ENCODE measurements at places on chromosomes 3 and 15.

DNA sequence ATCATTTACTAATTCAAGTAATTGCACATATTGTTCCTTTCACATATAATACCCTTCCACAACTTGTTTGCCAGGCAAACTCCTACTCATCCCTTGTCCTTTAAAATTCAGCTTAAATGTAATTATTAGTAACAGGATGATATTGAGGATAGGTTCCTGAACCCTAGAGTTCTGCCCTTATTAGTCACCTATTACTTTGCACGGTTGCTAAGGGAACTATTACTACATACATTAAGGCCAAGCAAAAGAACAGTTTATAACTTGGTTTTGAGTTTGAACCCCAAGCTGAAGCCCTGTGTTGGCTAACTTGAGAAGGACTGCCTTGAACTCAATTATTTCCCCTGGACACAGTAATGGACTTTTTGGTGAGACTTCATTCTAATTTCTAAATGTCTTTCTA, 529.7 kb downstream of the IGSF11 start:
- no peak for DNase-seq

DNA sequence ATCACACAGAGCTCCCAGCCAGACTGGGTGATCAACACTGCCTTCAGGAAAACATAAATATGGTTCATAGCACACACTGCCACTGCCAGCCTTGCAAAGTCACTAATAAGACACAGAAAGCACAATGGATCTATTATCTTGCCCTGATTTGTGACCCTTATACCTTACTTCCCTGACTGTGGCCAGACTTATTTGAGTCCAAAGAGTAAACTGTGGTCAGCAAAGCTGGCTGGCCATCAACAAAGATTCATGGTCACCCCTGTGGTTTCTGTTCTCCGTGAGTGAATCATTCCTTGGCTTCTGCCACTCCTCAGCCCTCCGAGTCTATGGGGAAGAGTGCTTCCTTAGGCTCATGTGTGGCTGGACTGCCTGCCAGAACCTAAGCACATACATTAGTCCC, 437.7 kb downstream of the RAP2B start:
- no peak for DNase-seq

DNA sequence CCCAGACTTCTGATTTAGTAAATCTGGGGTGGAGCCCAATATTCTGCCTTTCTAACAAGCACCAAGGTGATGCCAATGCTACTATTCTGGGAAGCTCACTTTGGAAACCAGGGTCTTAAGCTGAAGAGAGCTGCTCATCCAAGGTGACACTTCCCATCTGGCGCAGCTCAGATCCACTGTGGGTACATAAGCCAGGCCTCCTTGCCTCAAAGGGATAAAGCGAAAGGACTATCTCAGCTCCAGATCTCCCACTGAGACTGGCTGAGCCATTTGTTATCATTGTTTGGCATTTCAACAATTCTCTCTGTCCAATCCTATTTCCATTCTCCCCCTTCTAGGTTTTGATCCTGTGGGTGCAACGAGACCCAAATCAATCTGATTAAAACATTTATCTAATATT, 323.8 kb downstream of the GBE1 start:
- DNase-seq = no peak

DNA sequence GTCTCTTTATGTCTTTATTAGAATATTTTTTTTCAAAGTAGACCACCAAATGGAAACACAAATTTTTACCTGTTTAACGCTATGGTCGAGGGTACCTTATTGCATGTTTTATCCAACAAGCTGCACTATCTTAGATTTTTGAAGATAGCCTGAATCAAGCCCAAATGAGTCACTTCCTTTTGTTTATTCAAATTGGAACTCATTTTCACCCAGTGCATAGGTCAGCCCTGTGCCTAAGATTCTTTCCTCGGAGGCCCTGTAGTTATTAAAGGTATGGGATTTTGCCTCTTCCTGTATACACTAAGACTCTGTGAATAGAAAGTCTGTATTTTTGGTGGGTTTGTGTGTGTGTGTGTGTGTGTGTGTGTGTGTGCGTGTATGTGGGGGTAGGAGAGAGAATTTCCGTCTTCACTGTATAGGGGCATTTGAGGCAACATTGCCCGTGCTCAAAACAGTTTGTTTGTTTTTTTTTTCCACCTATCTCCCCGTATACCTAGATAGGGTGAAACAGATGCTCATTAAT, 358.0 kb upstream of the CADM2 start:
- no peak for DNase-seq

DNA sequence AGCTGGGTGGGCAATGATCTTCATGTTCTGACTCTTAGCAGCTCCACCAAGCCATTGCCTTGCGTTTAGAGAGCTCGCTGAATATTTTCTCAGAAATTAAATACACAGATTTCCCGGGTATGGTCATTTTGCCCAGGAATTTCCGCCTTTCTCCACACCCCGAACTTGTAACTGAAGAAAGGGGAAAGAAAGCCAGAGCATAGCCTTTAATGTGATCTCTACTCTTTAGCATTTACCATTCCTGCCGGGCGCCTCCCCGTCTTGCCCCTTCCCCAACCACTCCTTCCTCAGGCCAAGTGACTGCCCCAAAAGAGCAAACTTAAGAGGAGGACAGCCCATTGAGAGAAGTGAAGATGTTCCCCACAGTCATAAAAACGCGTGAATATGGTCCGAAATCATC, 53.1 kb downstream of the LMCD1 start:
- no peak for DNase-seq

DNA sequence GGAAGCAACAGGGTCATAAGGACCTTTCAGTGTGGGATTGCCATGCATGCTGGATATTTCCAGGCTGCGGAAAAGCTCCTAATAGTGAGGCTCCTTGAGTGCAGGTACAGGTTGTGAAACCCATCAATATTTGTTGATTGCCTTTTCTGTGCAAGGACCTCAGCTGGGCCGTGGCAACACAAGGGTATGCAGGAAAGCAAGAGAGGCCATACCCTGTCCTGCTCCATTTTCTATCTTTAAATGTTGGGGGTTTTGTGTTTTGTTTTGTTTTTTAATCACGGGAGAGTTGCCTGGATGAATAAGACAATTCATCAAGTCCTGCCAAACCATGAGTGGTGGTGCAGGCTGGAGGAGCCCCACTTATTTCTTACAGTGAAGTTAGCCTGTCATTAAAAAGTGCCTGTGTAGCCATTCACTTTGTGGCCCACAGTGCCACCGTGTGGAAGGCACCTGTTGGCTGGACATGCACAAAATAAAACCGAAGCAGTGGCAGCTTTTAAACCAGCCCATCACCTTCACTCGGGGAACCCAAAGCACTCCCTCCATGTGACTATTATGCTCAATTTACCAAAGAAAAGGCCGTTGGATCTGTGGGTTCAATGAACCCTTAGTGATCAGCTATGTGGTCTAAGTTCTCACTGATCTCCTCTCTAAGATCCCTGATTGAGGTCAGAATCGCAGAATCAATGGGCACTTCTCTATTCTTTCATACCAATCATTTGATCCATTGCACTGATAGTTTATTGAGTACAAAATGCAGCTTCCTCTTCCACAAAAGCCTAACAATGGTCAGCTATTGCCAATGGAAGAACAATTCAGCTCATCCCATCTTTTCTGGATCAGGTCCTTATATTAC, 42.2 kb downstream of the CLDN18 start:
- no peak for DNase-seq

DNA sequence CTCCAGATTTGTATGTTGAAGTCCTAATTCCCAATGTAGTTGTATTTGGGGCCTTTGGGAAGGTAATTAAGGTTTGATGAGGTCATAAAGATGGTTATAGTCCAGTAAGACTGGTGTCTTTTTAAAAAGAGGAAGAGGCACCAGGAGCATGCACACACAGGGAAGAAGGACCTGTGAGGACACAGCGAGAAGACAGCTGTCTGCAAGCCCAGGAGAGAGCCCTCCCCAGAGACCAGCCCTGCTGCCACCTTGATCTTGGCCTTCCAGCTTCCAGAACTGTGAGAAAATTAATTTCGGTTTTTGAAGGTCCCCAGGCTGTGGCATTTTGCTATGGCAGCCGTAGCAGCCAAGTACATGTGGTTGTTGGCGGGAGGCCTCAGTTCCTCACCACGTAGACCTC, 32.8 kb upstream of the TSEN2 start:
- no peak for DNase-seq

DNA sequence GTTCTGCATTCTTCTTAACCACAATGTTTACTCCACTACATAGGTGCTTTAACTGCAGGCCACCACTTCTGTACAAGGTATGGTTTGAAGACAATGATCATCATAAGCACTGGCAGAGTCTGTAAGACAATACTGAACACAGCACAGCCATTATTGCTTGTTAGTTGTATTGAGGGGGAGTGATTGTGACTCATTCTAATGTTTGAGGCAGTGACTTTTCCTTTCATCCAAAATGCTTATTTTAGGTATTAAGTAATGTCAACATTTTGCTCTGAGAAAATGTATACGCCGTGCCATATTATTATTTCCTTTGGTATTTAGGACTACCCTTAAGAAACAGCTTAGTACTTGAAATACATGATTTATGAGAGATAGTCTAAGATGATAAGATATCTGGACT, 618.2 kb upstream of the ZNF717 start:
- DNase-seq = no peak

DNA sequence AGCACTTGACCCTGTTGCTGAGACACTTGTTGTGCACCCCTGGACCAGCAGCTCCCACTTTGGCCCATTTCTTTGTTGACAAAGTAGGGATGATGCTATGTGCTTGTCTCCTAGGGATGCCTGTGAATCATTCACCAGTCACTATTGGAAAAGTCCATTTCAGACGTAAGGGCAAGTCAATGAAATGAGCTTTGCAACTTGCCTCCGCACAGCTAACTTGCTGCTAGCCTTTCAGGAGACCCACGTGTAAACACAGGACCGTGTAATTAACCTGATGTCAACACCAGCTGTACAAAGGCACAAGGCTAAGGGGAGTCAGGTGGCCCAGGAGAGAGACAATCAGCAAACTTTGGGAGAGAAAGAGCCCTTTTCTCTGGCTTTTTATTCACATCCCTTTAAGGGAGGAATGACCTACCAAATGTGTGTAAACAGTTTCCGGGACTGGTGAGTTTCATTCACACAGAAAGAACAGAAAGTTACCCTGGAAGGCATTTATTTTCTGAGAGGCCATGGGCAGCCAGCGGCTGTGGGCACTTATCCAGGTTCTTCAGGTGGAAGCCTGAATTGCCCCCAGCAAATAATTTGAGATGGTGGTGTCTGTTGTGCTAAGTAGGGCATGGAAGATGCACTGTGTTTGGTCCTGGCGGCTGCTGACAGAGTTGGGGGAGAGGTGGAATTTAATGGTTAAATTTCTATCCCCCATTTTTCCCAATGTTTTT, 54.0 kb downstream of the TIPARP start:
- DNase-seq = peak; percentile 45

- no peak for DNase-seq
These were observed 148.6 kb downstream of the MEIS2 start for GRCh38 chr15:36951731-36952247.

GRCh38 chr3:130687327-130687726, 59.3 kb downstream of the PIK3R4 start:
- no peak for DNase-seq

DNA sequence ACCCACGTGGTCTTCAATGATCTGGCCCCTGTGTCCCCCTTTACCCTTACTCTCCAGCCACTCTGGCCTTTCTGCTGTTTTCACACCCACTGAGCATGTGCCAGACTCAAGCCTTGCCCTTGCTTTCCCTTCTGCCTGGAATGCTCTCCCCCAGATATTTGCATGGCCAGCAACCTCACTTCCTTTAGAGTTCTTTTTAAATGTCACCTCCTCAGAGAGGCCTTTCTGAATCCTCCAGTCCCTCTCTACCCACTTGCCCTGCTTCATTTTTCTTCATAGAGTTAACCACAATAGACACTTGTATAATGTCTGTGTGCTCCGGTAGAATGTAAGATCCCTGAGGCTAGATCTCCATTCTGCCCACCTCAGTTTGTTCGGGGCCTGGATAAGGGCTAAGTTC, 39.4 kb upstream of the TIPARP start:
- no peak for DNase-seq

DNA sequence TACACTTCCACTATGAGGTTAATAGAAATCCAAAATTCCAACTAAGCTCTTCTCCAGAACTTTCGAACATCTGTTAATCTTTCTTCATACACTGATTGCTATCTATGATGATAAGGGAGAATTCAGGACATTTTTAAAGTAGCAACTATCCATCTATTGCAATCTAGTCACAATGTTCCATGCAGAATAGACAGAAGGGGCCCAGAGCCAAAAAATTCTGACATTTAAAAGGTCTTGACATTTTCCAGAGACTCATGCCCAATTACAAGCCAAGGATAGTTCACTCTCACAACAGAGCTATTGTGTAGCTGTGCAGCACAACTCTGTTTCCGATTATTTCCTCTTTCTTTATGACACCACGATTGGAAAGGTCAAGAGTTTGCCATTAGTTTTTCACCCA, 999.7 kb upstream of the ALCAM start:
- DNase-seq = no peak

DNA sequence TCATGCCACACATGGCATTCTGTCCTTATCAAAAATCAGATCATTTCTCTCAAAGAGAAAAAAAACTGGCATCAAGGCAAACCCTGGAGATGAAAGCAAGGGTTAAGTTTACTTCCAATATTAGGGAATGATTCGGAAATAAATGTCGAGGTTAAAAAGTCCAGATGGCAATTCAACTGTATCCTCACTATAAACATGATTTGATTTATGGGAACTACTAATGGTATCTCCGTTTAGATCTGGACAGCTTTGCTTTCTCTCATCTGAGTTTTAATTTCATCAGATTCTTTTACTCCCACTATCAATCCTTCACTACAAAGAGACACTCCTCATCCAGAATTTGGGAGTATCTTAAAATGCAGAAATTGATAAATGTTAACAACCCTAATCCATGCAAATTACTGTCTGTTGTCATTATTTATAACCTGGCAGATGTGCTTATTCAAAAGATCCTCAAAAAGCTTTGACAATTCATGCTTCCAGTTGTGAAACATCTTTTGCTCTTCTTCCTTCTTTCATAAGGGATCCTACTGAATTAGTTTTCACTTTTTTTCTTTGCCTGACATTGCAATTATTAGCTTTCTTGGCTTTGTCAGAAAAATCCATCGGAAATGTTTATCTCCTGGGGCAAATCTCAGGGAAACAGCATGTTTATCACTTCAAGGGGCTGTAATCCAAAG, 903.2 kb downstream of the MCTP2 start:
- no peak for DNase-seq

DNA sequence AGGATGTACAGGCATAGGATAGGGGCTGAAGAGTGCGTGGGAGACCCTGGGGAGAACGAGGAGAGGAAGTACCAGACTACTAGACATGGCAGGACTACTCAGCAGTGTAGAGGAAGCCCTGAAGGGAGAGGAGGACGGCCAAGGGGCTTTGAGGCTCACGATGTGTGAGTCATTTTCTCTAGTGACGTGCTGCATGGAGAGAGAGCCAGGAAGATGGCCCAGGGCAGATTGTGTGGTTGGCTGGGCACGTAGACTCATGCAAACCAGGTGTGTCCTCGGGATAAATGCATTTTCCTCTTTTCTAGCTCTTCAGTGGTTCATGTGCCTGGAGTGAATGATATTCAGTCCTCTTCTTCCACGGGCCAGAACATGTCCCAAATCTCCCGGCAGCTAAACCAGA, 115.0 kb upstream of the ABHD17C start:
- DNase-seq = no peak

GRCh38 chr3:73586190-73586589, 38.6 kb downstream of the PDZRN3 start:
- peak; percentile 15 for DNase-seq
